ENCODE measurements at places on chromosomes 7 and 10.
A peak's percentile ranks its signal among the peaks of the same experiment; 100 is the strongest.

- no peak for DNase-seq
These were observed 10.9 kb upstream of the MAP3K8 start for GRCh38 chr10:30422981-30423654.

DNA sequence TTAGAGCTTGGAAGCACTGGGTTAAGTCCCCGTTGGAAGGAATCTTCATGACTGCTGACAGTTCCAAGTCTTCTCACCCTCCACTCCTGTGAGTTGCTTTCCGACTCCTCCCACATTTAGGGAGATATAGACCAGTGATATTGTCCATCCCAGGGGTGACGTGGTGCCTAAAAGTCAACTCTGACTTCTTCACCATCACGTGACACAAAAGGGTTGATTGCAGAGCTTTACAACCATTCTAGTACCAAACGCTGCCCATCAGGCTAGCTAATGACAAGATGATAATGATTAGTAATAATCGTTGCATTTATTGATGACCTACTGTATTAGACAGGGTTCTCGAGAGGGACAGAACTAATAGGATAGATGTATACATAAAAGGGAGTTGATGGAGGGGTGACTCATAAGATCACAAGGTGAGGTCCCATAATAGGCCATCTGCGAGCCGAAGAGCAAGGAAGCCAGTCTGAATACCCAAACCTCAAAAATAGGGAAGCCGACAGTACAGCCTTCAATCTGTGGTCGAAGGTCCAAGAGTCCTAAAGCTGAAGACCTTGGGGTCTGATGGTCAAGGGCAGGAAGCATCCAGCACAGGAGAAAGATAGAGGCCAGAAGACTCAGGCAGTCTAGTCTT is 85.3 kb upstream of the CARD11 start:
- no peak for DNase-seq

GRCh38 chr10:133401981-133402725 is 8.2 kb downstream of the MTG1 start:
- no peak for DNase-seq

GRCh38 chr10:104334561-104334960 is 3.7 kb downstream of the ITPRIP start:
- no peak for DNase-seq

DNA sequence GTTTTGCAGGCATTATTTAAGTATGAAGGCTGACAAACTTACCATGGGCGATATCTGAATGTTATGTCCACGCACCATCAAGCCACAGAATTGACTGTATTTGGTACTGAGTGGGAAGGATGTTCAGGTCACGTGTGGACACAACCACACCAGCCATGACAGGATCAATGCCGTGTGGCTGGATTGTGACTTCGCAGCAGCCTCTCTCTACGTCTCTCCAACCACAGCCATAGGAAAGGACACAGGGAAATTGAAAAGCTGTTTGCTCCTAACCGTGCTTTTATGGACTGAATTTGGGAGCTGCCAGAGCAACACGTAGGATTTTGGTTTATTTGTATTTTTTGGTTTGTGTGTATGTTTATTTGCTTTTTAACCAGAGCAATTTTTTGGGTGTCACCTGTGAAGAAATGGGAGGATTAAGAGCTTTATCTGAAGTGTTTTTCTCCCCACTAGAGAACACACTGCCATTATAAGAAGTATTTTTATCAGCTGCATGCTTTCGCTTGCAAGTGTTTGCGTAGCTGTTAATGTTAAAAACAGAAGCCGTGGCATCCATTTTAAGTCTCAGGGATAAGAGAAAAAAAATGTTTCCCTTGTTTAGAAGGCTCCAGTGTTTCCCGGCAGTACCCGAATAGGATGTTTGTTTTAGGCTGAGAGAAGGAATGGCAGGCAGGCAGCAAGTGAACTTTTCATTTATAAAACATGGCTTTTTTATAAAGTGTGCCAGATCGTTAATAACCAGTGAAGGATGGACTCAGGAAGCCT is 401.1 kb upstream of the NFE2L3 start:
- no peak for DNase-seq

DNA sequence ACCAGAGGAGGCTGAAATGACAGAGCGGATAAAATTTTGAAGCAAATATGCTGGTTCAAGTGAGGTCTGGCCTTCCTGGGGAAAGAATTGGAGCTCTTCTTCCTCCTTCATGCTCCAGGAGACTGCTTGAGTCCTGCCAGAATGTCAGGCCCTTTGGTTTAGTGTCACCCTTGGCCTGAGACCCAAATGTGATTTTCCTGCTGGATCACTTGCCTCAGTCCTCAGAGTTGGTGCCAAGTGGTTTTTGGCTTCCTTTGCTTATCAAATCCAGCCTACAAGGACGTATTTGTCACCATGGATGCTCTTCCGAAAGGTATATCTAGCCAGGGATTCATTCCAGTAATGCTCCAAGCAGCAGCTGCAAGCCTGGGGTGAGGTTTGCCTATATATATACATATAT is 118.4 kb downstream of the PLPP4 start:
- DNase-seq: no peak

DNA sequence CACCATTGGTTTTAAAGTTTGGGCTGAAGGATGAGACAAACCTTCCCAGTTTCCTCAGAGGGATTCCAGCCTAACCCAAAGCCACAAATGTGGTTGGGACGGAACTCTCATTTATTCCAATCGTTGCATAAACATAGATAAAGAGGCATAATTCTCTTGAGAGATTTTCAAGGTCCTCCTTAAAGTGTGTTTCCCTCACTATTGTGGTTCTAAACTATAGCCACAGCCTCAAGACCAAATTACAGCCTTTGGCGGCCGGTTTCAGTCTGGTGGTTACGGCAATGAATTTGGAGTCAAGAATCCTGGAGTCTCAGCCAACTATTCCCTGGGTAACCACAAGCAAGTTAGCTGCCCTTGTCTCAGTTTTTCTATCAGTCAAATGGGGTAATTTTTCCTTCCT is 42.6 kb downstream of the SEM1 start:
- no peak for DNase-seq

GRCh38 chr7:117008118-117008885 is 55.0 kb downstream of the ST7 start:
- no peak for DNase-seq

GRCh38 chr10:74034301-74034700 is 36.4 kb downstream of the VCL start:
- no peak for DNase-seq

DNA sequence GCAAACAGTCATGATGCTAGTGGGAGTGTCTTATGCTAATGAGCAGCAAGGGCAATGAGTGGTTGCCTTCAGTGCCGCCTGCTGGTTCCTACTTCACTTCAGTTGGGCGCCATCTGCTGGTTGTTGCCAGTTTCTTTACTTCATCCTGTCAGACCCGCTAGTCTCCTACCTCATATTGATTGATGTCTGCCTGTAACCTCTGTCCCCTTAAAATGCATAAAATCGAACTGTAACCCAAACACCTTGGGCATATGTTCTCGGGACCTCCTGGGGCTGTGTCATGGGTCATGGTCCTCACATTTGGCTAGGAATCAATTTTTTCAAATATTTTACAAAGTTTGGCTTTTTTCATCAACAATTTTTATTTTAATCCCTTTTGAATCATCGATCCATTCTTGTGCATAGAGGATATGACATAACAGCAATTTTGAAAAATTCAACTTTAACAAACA is 62.8 kb upstream of the C7orf33 start:
- DNase-seq: peak; percentile 39
